ENCODE measurements at places on chromosomes 12 and 14.

DNA sequence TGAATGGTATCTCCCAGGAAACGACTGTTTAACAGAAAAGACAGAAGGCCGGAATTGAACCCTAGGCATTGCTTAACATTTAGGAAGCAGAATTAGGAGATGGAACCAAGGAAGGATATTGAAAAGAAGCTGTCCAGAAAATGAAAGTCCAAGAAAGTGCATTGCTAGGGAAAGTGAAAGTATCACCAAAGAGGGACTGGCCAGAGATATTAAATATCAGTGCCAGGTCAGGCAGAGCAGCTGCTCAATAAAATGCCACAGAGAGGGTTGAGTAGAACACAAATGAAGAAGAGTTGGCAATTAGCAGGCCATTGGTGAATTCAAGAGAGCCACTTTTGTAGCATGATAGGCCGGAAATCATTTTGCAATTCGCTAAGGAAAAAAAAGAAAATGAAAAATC, 101.6 kb downstream of the CFAP54 start:
- DNase-seq = no peak

DNA sequence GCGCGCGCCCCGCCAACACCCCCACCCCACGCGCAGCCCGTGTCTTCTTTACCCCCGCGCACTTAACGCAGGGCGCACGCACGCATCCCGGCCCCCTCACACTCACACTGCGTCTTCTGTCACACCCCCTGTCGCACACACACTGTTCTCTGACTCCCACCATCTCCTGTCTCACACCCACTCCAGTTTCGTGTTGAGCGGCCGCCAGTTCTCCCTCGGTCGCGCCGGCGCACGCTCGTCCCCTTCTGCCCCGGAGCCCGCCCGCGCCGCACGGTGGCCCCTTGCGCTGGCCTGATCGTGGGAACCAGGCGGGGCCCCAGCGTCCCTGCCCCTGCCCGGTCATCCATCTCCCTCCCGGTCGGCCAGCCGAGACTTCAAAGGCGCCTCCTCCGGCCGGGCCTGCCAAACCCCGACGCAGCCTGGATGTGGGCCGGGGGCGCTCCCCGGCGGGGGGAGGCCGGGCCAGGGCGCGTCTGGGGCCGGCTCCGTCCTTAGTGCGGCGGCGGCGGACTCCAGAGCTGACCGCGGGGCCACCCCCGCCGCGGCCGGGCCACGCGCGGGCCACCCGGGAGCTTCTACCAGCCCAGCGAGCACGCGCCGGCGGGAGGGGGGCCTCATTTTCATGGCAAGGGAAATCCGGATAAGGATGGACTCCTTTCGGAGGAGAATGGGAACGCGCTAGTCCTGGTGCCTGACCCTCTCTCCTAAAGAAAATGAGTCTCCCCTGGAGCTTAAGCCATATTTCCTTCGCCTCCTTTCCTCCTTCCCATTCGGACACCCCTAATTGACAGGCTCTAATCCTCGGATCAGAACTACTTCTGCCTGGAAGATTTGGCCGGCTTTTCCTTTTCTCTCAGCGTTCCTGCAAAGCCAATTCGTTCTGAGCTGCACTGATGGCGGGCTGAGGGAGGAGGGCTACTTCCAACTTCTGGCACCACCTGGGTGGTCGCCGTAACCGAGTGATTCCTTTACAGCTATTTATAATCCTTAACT, 82.0 kb upstream of the HMGA2 start:
- DNase-seq = no peak

- DNase-seq = no peak
Measured at GRCh38 chr12:14910090-14910915, 24.6 kb upstream of the MGP start.

DNA sequence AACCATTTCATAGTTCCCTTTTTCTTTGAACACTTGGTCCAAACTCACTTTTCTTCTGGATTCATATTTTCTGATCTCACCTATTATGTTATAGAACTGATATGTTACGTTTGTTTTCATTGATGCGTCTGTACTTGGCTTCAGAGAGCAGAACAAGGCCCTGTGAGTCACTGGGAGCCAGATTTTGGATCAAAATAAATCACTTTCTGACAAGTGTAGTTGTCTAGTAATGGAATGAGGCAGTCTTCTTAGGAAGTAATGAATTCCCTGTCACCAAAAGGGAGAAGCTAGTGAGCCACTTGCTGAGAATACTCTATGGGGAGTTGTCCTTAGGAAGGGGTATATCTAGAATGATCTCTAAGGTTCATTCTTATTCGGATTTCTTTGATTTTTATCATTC, 10.2 kb downstream of the BICD1 start:
- no peak for DNase-seq

- no peak for DNase-seq
Measured at GRCh38 chr14:93957751-93958566, 18.4 kb downstream of the ASB2 start.

DNA sequence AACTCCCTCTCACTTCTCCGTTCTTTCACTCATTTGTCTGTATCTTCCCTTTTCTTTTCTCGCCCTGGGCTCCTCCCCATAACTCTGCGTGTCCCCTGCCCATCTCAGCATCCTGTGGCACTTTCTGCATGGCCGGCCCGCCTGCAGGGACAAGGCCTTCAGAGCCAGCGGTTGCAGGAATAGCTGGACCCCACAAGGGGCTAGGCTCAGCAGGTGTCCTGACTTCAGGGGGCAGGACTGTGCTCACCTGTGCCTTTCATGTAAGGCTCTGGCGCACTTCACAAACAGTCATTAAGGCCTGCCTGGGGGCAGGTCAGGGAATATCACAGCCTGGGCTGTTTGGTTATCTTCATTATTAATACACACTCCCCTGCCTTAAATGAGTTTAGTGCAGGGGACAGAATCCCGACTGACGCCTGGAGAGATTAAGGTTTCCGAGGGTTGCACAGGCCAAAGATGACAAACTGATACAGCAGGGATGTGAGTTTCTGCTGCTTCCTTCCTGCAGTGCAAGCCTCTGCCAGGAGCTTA, 768.8 kb upstream of the TBX3 start:
- DNase-seq = no peak

DNA sequence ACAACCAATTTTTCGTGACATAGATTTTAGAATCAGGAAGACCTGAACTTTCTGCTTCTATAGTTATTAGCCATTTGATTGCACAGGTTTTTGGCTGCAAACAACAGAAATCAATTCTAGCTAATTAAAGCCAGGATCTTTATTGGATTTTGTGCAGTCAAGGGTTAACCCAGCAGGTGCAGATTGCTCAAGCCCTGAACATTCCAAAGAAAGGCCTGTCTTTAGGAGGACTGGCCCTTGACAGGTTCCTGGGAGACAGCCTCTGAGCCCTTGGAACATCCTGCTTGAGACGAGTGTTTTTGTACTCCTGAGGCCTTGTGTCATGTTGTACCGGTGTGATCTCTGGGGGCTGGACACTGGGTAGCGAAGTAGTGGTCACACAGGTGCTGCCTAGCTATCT, 174.6 kb downstream of the PTCSC3 start:
- no peak for DNase-seq

DNA sequence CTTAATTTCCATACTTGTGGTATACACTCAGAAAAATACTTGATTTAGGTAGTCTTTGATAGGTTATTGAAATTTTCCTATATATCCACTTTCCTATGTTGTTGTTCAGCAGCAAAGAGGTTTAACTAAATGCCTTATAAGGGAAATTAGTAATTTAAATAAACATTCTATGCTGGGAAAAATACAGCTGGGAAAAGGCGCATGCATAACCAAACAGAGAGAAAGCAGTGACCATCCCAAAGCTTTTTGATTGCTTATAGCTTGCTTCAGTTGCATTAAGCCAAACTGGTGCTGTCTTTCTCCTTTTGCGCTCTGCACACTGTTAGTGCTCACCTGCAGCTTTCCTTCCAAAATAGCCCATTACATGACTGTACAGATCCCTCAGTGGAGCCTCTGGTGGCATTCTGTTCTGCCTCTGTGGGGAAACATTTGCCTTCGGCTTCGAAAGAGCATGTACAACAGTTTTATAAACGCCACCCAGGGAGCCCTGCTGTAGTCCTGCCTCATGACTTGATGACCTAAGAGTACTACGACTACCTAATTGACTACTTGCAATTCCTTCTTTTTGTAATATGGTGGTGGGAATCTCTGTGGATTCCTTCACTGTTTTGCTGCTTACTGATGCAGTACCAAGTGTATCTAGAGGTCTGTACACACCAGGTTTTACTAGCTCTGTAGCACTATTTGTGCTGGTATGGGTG, 120.8 kb downstream of the RALGAPA1 start:
- DNase-seq = no peak

- DNase-seq = no peak
Measured at GRCh38 chr12:31205054-31205453, 120.9 kb downstream of the SINHCAF start.

GRCh38 chr12:70966046-70966445, 45.5 kb upstream of the PTPRR start:
- DNase-seq = no peak

GRCh38 chr14:36604757-36605505, 22.5 kb upstream of the NKX2-8 start:
- DNase-seq = no peak

All from stimulated activated CD8-positive, alpha-beta memory T cell treated with anti-CD3 and anti-CD28 coated beads, Interleukin-2, amount 100 ng/mL, for 1 hour (primary cell).